ENCODE measurements at places on chromosomes 12 and 14. TPM values are rescaled to one million over a fixed set of nuclear protein-coding genes. Genes with fewer than 3 reads are reported as not detected.

The TAMALIN gene
- 0.17 TPM for total RNA-seq

The DDIT3 gene
- total RNA-seq = 30.9 TPM

The ANO4 gene
- total RNA-seq = 0.11 TPM

The CABP1 gene
- not detected for total RNA-seq

The TMPRSS12 gene
- total RNA-seq = not detected

The KRT78 gene
- total RNA-seq = not detected

The DACT1 gene
- total RNA-seq = 0.44 TPM

The P2RX7 gene
- not detected for total RNA-seq

The PAPLN gene
- total RNA-seq = 7.8 TPM

Data from A549 treated with RU486 at 1 μM for 4 hours (cell line).